ENCODE measurements at places on chromosomes 2 and 18.

- no peak for DNase-seq
These were observed 61.8 kb upstream of the RPL31 start for GRCh38 chr2:100940240-100940639.

DNA sequence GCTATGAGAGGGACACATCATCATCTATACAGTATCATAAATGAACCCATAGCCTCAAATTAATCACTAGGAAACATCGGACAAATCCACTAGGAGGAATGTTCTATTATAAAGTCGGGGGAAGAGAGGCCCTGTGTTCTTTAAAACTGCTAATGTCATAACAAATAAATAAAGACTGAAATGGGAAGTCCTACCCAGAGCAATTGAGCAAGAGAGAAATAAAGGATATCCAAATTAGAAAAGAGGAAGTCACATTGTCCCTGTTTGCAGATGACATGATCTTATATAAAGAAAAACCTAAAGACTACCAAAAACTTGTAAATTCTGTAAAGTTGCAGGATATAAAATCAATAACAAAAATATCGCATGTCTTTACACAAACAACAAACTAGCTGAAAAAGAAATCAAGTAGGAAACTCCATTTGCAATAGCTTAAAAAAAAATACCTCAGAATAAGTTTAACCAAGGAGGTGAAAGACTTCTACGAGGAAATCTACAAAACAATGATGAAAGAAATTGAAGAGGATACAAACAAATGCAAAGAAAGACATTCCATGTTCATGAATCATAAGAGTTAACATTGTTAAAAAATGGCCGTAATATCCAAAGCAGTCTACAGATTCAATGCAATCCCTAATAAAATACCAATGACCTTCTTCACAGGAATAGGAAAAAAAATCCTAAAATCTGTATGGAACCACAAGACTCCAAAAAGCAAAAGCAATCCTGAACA is 30.6 kb downstream of the RTN4 start:
- peak; percentile 69 for DNase-seq

DNA sequence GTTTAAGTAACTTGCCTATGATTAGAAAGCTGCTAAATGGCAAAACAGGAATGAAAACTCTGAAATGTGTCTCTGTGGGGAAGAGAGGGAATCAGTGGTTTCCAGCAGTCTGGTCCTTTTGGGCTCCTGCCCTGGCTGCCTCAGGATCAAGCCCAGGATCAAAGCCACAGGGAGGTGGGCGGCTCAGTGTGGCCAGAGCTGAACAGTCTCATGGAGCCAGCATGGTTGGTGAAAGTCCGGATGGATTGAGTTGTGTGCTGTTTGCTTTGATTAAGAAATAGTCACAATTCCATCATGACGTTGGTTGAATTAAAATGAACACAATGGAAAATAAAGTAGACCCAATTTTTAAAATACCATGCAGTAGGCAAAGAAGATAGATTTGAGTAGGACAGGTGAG is 344.2 kb downstream of the LPIN1 start:
- DNase-seq = no peak

DNA sequence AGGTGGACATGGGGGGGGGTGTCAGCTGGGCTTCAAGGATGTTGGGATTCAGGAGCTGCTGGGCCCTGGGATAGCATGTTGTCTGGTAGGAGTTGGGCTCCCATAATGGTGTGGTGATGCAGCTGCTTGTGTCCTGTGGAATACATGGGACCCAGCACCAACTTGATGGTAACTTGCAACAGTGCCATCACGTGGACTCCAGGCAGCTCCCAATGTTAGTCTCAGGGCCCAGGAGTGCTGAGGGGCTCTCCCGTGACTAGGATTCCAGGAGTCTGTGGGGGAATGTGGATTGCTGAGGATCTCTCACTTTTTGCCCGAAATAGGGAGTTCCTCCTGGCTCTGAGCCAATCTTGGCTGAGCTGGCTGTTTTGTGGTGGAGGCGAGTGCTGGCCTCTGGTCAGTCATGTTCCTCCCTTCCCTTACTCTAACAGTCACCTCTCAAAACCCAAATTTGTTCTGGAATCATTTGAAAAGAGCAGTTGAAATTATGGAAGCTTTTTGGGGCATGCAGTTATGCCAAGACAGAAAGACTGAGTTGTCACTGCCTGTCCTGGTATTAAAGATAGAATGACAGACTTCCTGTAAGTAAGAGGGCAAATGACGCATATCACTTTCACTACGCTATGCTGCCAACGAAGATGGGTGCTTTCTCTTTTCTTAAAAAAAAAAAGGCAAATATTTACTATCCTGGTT is 607.1 kb downstream of the ADCYAP1 start:
- DNase-seq = peak; percentile 30

GRCh38 chr2:3644246-3644525 is 13.8 kb upstream of the ALLC start:
- DNase-seq = no peak

- peak; percentile 29 for DNase-seq
These were observed 300.0 kb upstream of the SMIM21 start for GRCh38 chr18:75727456-75727855.

GRCh38 chr2:240594511-240595380 is 8.2 kb downstream of the CAPN10 start:
- no peak for DNase-seq

DNA sequence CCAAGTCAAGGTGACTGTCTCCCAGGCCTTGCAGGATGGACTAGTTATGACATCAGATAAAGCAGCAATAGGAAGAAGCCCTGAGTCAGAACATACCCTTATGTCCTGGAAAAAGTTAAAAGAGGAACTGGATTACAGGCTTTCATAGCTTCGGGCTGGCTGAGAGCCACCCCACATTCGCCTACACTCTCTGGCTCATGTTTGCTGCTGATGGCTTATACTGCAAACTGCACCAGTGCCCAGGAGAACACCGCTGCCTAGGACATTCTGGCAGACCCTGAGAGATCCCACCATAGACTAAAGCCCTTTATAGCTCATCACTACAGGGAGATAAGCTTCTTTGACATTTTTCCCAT is 20.3 kb downstream of the SLC8A1 start:
- DNase-seq = peak; percentile 60

GRCh38 chr2:70711191-70711590 is 56.8 kb downstream of the ADD2 start:
- DNase-seq = no peak

GRCh38 chr2:98519851-98520250 is 75.2 kb downstream of the INPP4A start:
- no peak for DNase-seq

DNA sequence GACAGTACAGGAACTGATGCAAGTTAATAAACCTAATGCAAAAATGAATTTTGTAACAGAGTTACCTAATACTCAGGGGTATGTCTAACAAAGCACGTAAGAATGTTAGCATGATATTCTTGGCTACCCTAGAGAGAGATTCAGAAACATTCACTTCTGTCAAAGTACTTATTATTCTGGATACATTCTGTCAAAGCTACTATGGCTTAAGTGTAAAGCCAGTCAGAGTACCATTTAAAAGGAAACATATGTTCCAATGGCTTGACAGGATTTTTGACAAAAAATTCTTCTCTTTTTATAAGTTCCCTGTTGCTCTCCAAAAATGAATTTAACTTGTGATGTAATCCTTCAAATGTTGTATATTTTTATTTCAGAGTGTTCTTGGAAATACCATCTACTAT is 85.5 kb downstream of the PIGN start:
- no peak for DNase-seq

- DNase-seq = no peak
These were observed 13.4 kb upstream of the MAP3K2 start for GRCh38 chr2:127400897-127401756.

GRCh38 chr2:54318821-54319220 is 62.8 kb upstream of the TSPYL6 start:
- DNase-seq = no peak

- no peak for DNase-seq
These were observed 10.3 kb downstream of the EDAR start for GRCh38 chr2:108978709-108979111.

GRCh38 chr18:79815657-79816056 is 17.9 kb downstream of the KCNG2 start:
- DNase-seq = no peak

DNA sequence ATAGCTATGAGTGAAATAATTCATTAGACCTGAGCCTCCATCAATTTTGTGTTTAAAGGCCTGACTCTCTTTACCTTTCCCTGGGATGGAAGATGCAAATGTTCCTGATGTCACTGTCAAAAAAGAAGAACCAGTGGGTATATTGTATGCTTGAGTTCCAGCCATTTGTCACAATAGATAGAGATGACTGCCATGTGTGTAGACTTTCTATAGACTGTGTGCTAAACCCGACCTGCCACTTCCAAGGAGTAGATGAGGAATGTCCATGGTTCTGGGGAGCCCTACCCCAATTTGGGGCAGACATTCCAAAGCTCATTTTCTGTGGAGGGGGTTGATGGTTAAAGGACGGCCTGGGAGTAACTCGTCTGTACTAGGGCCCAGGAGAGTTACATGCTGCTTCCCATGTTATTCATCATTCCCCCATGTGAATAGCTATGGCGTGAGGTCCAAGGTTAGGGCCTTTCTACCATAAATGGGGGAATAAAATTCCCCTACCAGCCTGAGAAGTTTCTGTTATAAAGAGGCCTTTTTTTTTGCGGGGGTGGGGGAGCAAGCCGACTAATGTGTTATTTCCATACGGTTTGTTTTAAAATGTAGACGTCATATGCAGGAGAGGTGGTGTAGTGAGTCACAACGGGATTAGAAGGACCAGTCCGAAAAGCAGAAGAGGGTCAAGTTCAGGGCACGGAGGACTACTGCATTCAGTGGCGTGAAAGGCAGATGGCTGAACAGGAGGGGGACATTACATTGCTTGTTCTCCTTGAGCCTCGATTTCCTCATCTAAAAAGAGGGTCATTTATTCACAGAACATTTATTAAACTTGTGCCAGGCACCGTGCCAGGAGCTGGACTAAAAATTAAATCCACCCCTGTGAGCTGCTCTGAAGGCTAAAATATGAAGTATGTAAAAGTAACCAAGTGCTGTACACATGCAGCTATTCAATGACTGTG is 24.0 kb downstream of the IL1B start:
- DNase-seq = no peak

GRCh38 chr2:134453973-134454372 is 200.1 kb downstream of the MGAT5 start:
- DNase-seq = no peak

DNA sequence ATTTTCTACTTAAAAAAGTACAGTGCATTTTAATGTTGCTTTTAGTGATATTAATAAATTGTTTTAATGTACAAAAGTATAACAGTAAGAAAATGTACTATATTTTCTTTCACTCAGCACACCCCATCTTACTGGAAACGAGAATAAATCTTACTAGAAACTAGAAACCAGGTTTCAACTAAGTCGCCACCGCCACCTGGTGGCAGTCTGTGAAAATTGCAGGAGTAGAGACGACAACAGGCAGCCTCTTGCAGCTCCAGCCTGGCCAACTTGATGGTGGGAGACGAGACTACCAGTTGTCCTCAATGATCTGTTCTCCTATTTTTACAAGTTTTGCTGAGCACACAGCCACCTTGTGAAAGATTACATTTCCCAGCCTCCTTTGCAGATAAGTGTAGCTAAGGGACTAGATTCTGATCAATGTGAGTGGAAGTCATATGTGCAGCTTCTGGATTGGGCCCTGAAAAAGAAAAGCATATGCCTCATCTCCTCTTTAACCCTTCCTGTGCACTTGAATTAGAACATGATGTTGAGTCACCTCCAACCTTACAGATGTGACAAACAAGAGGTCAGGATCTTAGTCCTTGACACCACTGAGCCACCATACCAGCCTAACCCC is 8.7 kb downstream of the OTOF start:
- peak; percentile 60 for DNase-seq

DNA sequence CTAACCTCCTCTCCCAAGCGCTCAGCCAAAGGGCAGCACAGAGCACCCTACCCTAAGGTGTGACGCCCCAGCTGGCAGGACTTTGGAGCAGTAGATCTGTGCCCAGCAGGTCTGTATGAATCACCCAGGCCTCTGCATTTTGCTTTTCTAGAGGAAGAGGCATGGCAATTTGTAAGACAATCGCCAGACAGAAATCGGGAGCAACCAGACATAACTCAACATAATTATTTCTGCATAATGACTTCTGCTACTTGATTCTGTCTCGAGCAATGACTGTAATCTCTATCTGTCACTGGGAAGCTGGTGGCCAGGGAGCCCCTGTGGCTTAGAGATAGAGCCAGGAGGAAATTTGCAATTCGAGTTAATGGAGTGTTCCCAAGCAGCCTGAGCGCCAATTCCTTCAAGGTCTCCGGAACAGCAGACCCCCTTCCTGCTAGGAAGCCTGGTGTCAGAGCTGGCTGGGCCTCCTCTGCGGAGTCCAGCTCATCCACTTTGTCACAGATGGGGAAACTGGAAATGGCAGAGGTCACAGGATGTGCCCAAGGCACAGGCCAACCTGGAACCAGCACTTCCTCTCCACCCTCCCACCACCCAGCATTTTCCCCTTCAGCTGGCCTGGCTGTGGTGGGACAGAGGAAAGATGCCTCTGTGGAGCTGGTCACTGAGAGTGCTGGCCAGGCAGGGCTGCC is 55.0 kb downstream of the ODC1 start:
- DNase-seq = peak; percentile 53
